ENCODE measurements at places on chromosomes 12 and 14. TPM values are rescaled to one million over a fixed set of nuclear protein-coding genes. Genes with fewer than 3 reads are reported as not detected.
A peak's percentile ranks its signal among the peaks of the same experiment; 100 is the strongest.

DNA sequence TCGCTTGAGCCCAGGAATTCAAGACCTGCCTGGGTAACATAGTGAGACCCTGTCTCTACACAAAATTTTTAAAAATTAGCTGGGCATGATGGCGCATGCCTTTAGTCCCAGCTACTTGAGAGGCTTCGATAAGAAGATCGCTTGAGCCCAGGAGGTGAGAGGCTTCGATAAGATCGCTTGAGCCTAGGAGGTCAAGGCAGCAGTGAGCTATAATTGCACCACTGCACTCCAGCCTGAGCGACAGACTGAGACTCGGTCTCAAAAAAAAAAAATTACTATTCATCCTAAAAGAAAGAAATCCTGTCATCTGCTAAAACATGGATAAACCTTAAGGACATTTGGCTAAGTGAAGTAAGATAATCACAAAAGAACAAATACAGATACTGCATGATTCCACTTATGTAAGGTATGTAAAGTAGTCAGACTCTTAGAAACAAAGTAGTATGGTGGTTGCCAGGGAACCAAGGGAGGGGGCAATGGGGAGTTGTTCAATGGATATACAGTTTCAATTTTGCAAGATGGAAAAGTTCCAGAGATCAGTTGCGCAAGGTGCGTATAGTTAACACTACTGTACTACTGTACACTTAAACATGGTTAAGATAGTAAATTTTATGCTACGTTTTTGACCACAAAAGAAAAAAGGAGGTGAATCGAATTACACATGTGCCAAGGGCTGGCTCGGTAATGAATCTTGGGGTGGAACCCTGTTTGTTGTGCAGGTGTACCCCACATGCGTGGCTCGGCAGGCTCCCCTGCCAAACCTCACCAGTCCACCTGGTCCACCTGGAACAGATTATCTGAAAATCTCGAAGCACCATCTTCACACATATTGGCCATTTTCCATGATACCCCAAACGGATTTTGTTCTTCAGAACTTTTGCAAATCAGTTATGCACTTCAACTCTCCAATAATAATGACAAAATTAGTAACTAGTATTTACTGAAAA, 18.3 kb upstream of the ATP2A2 start:
- no peaks in the 10 kb centered on the region for H3K27me3 ChIP-seq
- H3K27ac ChIP-seq: no peak overlapping the region
- no peak for DNase-seq
- H3K36me3 ChIP-seq: no peaks in the 10 kb centered on the region
- no peak overlapping the region for H3K4me3 ChIP-seq

DNA sequence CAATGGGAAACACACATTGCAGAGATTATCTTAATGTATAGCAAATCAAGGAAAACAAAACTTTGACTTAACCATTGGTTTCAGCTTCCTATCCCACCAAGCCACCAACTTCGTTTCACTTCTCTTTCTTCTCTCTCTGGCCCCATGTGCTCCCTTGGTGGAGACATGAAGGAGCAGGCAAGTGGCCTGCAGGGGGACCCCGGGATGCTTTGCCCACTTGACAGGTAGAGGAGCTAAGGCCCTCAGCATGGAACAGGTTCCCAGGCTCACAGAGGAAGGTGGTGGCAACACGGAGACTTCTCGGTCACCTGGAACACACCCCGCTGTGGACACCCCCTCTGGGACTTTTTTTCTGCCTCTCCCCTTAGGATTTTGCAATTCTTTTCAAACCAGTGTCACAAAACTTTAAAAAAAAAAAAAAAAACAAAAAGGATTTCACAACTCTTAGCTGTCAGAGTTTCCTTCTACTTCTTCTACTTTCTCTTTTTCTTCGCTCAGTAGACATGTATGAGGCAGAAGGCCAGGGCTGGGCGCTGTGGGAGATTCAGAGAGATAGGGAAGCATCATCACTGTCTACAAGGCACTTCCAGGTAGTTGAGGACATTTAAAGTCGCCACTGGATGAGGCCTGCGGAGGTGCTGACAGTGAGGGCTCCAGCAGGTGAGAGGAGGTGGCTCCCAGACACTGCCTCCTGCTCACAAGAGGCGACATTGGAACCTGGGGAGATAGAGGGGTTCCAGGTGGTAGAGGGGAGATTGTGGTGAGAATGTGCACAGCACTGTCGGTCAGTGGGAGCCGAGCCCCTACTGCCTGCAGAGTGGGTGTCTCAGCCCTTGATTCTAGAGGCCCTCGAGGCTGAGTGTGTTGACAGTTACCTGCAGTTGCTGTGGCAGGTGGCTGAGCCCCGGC, 119.6 kb downstream of the GCH1 start:
- no peak overlapping the region for H3K4me3 ChIP-seq
- no peaks in the 10 kb centered on the region for H3K36me3 ChIP-seq
- DNase-seq: no peak
- no peaks in the 10 kb centered on the region for H3K4me1 ChIP-seq
- no peak overlapping the region for H3K27ac ChIP-seq

DNA sequence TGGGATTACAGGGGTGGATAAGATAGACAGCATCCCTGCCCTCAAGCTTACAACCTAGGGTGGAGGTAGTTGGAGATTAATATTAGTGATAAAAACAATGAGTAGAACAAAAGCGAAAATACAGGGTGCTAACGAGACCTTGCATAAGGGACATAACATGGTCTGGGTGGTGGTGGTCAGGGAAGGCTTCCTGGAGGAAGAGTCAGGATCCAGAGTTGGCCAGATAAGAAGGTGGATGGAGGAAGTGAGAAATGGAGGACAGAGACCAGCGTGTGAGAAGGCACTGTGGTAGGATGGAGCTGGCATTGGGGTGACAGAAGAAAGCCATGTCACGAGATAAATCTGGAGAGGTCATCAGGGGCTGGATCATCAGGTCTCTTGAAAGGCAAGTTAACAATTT, 19.2 kb downstream of the NOS1 start:
- H3K4me3 ChIP-seq: no peak overlapping the region
- H3K27ac ChIP-seq: no peak overlapping the region
- H3K27me3 ChIP-seq: no peaks in the 10 kb centered on the region
- H3K36me3 ChIP-seq: no peaks in the 10 kb centered on the region
- no peak for DNase-seq

- H3K27me3 ChIP-seq: no peaks in the 10 kb centered on the region
- H3K4me1 ChIP-seq: no peaks in the 10 kb centered on the region
- no peak for DNase-seq
- H3K27ac ChIP-seq: no peak overlapping the region
Observed at GRCh38 chr12:110785240-110785639, 42.5 kb upstream of the PPP1CC start.

- H3K27ac ChIP-seq: peak overlapping the region; percentile 96
- peaks cover 42% of the 10 kb centered on the region for H3K4me1 ChIP-seq
- H3K36me3 ChIP-seq: peaks cover 31% of the 10 kb centered on the region
- no peaks in the 10 kb centered on the region for H3K27me3 ChIP-seq
- peak overlapping the region; percentile 71 for H3K4me3 ChIP-seq
Observed at GRCh38 chr14:35403114-35403602, 1.4 kb downstream of the NFKBIA start.

PPM1H gene
- polyA plus RNA-seq: not detected

DNA sequence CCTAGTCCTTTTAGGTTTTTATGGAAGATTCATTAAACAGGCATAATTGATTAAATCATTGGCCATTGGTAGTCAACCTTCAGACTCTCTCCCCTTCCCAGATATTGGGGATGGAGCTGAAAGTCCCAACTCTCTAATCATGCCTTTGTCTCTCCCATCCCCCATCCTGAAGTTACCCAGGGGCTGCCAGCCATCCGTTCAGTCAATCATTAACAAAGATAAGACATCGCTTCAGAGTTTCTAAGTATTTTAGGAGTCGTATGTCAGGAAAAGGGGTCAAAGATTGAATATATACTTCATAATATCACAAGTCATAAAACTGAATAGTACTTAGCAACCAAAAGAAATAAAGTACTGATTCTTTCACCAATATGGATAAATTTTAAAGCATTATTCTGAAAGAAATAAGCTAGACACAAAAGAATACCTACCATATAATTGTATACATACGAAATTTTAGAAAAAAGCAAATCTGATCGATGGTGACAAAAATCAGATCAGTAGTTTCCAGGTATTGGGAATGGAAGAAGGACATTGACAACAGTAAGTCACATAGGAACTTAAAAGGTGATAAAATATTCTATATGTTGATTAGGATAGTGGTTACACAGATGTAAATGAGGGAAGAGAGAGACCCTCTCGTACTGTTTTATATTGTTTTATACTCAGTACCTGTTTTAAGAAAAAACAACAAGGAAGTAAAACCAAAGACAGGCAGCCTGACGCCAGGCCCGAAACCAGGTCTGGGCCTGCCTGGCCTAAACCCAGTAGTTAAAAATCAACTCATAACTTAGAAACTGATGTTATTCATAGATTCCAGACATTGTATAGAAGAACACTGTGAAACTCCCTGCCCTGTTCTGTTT, 414.4 kb downstream of the DAD1 start:
- DNase-seq: no peak
- H3K4me1 ChIP-seq: no peaks in the 10 kb centered on the region
- no peak overlapping the region for H3K4me3 ChIP-seq

BMP4 gene
- polyA plus RNA-seq: 0.24 TPM

LRP1-AS gene
- polyA plus RNA-seq: not detected

DNA sequence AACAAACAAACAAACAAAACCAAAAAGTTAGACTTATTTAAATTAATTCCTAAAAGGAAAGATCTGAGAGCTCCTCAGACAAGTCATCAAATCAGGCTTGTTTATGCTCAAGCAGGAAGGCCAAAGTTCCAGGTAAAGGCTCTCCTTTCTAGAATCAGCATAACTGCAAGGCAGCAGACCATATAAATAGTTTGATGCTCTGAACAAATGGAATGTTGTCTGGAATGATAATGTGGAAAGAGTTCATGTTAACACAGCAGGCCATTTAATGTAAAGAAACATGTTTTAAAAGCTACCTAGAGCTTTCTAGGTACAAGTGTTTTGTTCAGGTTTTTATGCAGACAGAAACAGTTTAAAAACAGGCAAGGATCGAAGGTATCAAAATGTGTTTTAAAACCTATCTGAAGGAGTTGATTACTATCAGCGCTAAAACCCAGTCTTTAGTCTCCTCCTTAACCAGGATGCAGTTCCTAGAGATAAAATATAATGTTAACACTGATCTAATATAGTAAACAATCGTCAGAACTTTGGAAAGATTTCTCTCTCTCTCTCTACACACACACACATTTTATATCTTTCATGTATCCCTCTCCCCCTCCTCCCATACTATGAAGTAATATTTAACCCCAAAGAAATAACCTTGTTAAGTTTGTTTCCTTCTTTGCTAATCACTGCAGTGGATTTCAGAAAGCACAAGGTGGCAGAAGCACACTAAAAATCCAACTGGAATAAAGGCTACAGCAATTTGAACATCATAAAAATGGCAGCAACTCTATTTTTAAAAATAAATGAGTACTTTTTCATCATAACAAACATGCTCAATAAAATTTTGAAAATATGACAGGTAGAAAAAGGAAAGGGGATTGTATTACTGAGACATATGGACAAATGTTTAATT, 135.5 kb downstream of the PAWR start:
- H3K4me3 ChIP-seq: no peak overlapping the region
- H3K27ac ChIP-seq: no peak overlapping the region
- no peaks in the 10 kb centered on the region for H3K4me1 ChIP-seq
- no peak for DNase-seq

- H3K36me3 ChIP-seq: no peaks in the 10 kb centered on the region
- DNase-seq: no peak
- no peak overlapping the region for H3K4me3 ChIP-seq
- H3K4me1 ChIP-seq: no peaks in the 10 kb centered on the region
Observed at GRCh38 chr14:56205881-56206280, 87.7 kb downstream of the PELI2 start.

DNA sequence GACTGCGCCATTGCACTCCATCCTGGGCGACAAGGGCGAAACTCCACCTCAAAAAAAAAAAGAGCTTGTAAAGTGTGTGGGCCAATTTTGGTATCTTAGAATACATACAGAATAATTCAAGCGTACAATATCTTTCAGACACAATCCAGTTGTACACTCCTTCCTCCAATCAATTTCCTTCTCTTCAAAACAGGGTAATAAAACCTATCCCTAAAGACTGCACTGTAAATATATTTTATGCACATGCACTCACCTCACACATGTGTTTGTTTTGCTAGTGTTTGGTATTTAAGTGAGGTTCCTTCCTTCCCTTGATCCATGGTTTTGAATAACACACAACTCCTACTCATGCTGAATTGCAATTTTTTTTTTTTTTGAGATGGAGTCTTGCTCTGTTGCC, 125.9 kb downstream of the PRICKLE1 start:
- no peak for DNase-seq
- no peaks in the 10 kb centered on the region for H3K27me3 ChIP-seq
- H3K4me1 ChIP-seq: no peaks in the 10 kb centered on the region

- no peak within 1 kb of the TSS for H3K4me3 ChIP-seq
- no peaks in the 10 kb centered on the region for H3K36me3 ChIP-seq
- no peak for DNase-seq
- no peaks in the 10 kb centered on the region for H3K4me1 ChIP-seq
- no peak within 1 kb of the TSS for H3K27ac ChIP-seq
Observed at GRCh38 chr12:30926243-30927221, at the start of gene TSPAN11. TSS of gene TSPAN11 (plus strand) at chr12:30926748. CDS start at chr12:30953992, 27,244 bp downstream.

WNT1 gene
- polyA plus RNA-seq: 0.24 TPM

DNA sequence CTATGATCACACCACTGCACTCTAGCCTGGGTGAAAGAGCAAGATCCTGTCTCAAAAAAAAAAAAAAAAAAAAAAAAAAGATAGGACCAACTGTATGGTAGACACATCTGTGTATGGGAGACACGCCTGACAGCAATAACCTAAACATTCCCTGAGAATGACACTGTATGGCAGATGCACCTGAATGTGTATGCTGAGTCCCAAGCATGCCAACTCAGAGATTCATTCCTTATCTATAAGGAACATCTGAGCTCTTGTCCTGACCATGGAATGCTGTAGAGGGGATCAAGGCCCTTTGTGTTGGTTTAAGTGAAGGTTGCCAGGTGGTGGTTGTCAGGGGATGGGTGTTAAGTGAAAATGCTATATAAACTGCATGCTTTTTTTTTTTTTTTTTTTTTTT, 19.2 kb upstream of the LGALS3 start:
- no peaks in the 10 kb centered on the region for H3K4me1 ChIP-seq
- H3K4me3 ChIP-seq: no peak overlapping the region
- H3K36me3 ChIP-seq: no peaks in the 10 kb centered on the region
- no peaks in the 10 kb centered on the region for H3K27me3 ChIP-seq
- DNase-seq: no peak

GRCh38 chr14:72665259-72665658, 228.6 kb downstream of the DPF3 start:
- no peaks in the 10 kb centered on the region for H3K36me3 ChIP-seq
- DNase-seq: no peak
- no peaks in the 10 kb centered on the region for H3K4me1 ChIP-seq
- H3K27me3 ChIP-seq: no peaks in the 10 kb centered on the region
- H3K4me3 ChIP-seq: no peak overlapping the region

DNA sequence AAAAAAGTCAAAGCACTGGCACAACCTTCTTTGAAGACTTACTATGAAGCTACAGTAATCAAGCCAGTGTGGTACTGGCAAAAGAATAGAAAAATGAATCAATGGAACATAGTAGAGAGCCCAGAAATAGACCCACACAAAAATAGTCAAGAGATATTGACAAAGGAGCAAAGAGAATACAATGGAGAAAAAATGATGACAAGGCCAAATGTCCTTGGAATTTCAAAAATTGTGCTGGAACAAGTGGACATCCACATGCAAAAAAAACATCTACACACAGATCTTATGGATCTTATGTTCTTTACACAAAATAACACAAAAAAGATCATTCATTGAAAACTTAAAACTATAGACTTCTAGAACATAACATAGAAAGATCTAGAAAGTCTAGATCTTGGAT, 1379.7 kb upstream of the SEL1L start:
- H3K27me3 ChIP-seq: no peaks in the 10 kb centered on the region
- H3K27ac ChIP-seq: no peak overlapping the region
- H3K4me1 ChIP-seq: no peaks in the 10 kb centered on the region
- H3K4me3 ChIP-seq: no peak overlapping the region
- no peak for DNase-seq
- no peaks in the 10 kb centered on the region for H3K36me3 ChIP-seq

GALNT8 gene
- polyA plus RNA-seq: not detected

RHOJ gene
- not detected for polyA plus RNA-seq

RERG gene
- polyA plus RNA-seq: not detected

All from naive thymus-derived CD4-positive, alpha-beta T cell (primary cell).